ENCODE measurements at places on chromosomes 16 and 17. TPM values are rescaled to one million over a fixed set of nuclear protein-coding genes. Genes with fewer than 3 reads are reported as not detected.
A peak's percentile ranks its signal among the peaks of the same experiment; 100 is the strongest.

DNA sequence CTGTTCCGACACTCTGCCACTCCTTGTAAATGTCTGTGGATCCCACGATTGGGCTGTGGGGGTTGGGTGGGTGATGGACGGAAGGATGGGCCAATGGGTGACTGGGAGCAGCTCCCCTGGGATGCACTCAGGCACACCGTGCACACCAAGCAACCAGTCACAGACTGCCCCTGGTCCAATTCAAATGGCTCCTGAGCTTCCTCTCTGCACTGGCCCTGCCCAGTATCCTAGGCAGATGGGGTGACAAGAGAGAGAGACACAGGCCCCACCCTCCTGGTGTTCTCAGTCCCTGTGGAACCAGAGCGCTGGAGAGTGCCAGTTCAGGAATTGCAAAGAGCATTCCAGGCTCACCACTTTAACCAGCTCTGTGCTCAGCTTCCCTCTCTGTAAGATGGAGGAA lies 32.8 kb downstream of the BEAN1 start:
- DNase-seq, result no peak

ALOX15B gene
- total RNA-seq, result not detected

GRCh38 chr16:56961851-56962281 lies at the start of gene CETP:
CETP (plus strand) TSS chr16:56961950; CDS start chr16:56961980, 30 bp downstream.
- DNase-seq, result no peak

GRCh38 chr17:28675980-28676379 lies 14.0 kb downstream of the SUPT6H start:
- peak; percentile 20 for DNase-seq

DNA sequence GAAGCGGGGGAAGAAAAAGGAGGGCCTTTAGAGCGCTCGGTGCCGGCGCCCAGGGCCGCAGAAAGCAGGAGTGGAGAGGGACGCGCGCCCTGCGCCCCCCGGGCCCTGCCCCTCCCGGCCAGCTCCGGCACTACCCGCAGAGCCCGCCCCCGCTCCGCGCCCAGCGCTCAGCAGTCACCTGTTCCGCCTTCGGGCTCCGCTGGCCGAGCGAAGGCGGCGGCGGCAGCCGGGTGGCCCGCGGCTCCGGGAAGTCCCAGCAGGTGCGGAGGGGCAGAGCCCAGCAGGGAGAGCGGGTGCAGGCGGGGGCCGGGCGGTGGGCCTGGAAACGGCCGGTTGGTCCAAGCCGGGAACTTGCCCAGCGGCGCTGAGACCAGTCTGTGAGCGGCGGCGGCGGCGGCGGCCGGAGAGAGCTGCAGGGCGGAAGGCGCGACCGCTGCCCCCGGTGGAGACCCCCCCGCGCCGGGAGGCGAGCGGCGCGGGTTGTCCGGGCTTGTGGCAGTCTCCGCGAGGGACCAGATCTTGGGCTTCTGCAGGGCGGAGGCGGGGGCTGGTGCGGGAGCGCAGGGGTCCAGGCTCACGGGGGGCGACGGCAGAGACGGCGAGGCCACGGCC lies 2.2 kb downstream of the IRX3 start:
- DNase-seq, result no peak

DNA sequence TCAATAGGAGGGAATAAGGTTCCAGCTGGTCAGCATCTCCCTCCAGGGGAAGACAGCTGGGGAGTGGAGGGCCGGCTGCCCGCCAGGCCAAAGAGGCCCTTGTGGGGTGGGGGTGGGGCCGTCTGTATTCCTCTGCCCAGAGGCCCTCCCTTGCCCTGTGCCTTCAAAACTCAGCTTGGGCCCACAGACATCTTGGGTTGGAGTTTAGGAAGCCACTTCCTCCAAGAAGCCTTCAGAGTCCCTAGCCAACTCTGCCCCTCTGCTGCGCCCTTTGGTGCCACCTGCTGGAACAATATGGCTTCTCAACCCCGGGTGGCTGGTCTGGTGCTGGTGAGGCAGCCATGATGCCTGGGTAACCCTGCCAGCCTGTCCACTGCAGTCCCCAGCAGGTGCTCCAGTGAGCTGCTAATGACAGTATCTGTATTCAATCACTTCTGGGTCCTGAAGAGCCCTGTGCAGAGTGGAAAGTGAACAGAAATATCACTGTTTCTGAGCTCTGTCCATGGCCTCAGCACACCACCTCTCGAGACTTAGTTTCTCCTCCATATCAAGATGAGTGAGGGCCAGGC lies 16.7 kb downstream of the HSD11B2 start:
- peak; percentile 87 for DNase-seq

DNA sequence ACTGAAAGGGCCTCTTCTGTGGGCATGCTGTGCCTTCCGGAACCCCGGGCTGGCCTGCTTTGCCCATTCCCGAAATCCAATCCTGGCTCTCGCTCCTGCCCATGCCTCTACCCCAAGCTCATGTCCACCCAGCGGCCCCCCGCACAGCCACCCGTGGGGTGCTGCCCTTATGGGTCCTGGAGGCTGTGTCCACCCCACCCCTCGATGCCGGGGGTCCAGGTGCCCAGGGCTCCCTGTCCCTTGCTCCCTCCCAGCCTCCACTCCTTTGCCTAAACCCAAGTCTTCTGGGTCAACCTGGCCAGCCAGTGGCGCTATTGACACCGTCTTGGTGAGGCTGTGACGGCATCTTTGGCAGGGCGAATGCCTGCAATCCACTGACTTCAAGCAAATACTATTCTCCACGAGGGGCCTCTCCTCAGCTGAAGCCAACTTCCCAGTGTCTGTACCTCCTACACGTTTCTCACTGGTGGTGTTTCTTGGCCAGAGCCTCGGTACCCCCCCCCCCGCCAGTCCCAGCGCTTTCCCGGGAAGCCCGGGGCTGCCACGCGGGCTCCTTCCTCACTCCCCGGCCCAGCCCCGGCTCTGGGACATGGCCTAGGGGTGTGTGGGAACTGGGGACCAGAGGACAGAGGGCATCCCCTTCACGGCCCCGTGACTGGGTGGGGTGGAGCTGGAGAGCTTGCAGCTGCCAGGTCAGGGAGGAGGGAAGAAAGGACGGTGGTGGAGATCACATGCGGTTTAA lies 12.2 kb upstream of the DUS1L start:
- no peak for DNase-seq

- DNase-seq, result no peak
Observed at GRCh38 chr17:14078027-14078426, 8.7 kb downstream of the COX10 start.

DNA sequence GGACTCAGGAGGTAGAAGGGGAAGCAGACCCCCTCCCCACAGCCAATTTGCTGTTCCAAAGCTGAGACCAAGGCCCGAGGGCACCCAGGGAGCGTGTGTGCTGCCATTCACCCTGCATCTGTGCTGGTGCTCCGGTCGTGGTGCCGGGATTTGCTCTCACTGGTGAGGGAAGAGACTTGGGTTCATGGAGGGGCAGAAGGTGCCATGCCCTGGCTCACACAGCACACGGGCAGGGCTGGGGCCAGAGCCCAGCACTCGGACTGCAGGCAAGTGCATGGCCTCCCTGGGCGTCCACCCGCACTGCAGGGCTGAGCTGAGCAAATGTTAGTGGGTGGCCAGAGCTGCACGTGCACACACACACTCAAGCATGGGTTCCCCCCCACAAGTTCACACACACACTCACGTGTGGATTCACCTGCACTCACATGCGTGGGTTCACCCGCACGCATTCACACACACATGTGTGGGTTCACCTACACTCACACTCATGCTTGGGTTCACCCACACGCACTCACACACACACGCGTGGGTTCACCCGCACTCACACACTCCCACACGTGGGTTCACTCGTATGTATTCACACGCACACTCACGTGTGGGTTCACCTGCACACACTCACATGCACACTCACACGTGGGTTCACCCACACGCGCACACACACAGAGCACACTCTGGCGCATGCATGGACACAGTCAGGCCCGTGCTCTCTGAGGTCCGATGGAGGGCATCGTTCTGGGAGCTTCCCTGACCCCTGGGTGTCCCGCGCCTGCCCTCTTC lies 57.0 kb upstream of the CBFA2T3 start:
- no peak for DNase-seq

DNA sequence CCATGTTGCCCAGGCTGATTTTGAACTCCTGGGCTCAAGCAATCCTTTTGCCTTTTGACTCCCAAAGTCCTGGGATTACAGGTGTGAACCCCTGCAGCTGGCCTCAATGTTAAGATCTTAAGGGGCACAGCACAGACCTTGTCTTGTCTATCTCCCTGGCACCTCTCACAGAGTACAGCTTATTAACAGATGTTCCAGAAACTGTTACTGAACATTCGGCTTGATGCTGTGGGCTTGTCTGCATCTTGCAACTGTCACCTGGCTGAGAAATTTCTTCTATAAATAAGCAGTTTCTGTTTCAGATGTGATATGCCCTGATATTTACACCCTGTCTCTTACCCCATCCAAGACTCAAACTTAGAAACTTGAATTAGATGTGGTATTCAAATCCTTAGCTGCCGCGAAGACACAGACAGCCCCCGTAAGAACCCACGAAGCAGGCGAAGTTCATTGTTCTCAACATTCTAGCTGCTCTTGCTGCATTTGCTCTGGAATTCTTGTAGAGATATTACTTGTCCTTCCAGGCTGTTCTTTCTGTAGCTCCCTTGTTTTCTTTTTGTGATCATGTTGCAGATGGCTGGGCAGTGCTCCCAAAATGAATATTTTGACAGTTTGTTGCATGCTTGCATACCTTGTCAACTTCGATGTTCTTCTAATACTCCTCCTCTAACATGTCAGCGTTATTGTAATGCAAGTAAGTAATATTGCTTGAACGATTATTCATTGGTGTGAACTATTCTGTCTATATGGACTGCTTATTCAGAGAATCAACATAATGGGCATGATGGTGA lies at the start of gene TNFRSF17:
Gene TNFRSF17 (plus strand): TSS at position 450 of the 791 bp plus-strand sequence. CDS start 115 bp downstream, at position 565.
- no peak for DNase-seq

- no peak for DNase-seq
Observed at GRCh38 chr16:74210245-74210644, 86.4 kb upstream of the PSMD7 start.
